ENCODE measurements at places on chromosomes 2 and 18. TPM values are rescaled to one million over a fixed set of nuclear protein-coding genes. Genes with fewer than 3 reads are reported as not detected.

Gene LYG2
- total RNA-seq, result not detected

Gene LAMA3
- 2.3 TPM for total RNA-seq

Gene PSMA8
- total RNA-seq, result not detected

Gene FAHD2A
- total RNA-seq, result 46.1 TPM

Gene EPB41L3
- total RNA-seq, result 63.1 TPM

Data from metanephros (tissue), 2 donors.